NCI-H1105 (cell line): ENCODE measurements at places on chromosomes 5 and 9.

DNA sequence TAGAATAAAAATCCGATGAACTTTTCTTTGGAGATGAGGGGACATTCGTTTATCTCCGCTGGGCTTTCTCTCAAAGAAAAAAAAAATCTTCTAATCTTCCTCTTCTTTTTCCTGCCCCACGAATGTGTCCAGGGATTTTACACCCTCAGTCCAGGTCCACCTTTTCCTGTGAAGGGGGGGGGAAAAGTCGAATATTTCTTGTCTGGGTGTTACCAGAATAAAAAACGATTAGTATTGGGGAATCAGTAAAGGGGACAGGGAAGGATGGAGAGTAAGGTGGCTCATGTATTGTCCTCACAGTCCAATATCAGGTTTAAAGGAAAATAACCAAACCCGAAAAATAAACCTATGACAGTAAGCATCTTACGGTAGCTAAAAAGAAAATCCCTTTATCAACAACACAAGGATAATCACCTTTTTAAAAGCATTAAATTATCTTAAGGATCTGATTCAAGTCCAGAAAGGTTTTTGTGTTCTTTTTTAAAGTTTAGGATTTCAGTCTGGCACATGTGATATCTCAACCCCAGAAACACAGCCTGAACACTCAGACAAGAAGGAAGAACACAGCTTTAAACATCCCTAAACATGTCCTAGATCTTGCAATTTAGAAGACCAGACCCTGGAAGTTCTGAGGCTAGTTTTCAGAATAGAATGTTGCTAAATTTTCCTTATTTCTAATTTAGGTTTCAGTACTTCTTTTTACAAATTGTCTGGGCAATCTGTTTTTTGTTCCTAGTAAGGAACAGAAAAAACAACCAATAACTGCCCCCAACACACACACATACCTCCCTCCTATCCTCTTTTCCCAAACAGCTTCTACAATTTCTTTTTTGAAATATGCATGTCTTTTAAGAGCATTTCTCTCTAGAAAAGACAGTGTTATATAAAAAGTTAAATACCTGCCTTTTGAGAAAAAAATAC lies 1.2 kb downstream of the ZNF608 start:
- DNase-seq: no peak

- DNase-seq: no peak
Observed at GRCh38 chr5:35306716-35307365, 76.6 kb upstream of the PRLR start.

DNA sequence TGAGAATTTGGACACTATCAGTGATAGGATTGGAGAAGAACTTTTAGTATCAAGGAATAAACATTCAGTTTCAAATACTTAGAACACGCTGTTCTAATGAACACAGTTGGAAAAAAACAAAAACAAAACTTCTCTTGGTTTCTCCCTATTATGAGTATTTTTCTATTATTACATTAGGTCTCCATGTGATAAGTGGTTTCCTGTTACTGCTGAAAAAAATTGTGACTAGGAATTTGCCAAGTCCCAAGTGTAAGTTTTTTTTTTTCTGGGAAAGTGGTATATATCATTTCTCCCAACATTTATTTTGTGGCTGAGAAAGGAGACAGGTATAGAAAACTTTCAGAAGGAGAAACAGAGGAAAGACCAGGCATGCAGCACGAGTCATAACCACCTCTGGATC lies 41.1 kb downstream of the PCSK1 start:
- no peak for DNase-seq

- DNase-seq: no peak
Observed at GRCh38 chr5:10995891-10996290, 234.9 kb upstream of the DAP start.
